NCI-H187 treated with DMSO at 0.1 percent for 48 hours (cell line): ENCODE measurements at places on chromosomes 3 and 15.

DNA sequence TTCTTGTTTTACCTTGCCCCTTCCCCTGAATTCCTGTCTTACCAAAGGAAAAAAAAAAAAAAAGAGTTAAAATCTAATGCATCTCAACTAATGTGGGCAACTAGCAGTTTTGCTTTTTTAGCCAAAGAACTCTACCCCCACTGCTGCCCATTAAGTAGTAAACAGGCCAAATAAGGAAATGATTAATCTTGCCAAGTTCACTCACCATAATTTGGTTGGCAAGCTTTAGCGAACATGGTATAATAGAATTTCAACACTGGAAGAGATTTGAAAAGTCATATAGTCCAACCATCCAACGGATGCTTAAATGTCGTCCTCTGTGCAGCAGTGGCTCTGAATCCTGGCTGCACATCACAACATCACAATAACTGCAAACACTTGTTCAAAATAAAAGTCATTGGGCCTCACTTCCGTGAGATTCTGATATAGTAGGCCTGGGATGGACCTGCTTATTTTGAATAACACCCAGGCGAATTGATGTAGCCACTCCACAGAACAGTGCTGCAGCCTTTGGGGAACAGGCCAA is 142.0 kb upstream of the UBE2E1 start:
- no peak for DNase-seq

GRCh38 chr3:131107637-131108433 is 81.2 kb downstream of the NEK11 start:
- DNase-seq: no peak

DNA sequence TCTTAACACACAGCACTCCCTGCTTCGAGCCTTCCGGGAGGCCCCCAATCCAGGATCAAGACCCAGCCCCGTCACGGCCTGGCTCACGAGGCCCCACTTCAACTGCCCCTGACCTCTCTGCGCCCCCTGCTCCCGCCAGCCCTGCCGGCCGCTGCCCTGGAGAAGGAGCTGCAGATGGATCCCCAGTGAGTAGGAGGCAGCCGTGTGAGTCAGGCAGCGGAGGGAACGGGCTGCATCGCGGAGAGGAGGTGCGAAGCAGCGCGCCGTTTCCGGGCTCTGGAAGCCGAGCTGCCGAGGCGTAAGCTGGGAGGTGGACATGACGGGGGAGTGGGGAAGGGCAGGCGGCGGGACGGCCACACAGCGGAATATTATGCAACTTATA is 133.4 kb downstream of the TPRA1 start:
- no peak for DNase-seq

- DNase-seq: no peak
Observed at GRCh38 chr15:80591471-80591870, 103.6 kb upstream of the ABHD17C start.

DNA sequence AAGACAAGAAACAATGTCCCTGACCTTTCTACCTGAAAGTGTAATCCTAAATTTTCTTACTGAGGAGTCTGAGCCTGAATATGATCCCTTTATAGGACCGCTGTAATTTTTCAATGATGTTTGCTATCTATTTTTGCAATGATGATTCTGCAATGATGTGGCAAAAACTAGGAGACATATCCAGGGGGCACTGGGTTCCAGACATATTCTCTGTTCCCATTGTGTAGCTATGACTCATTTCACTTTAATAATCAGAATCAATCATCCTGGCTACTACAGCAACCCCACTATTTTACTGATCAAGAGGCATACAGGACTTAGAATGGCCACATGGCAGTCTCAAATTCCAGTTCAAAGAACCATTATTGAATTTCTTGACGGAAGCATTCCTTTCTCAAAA is 85.9 kb downstream of the AQR start:
- no peak for DNase-seq

GRCh38 chr15:68676011-68676605 is 97.3 kb downstream of the CORO2B start:
- no peak for DNase-seq

DNA sequence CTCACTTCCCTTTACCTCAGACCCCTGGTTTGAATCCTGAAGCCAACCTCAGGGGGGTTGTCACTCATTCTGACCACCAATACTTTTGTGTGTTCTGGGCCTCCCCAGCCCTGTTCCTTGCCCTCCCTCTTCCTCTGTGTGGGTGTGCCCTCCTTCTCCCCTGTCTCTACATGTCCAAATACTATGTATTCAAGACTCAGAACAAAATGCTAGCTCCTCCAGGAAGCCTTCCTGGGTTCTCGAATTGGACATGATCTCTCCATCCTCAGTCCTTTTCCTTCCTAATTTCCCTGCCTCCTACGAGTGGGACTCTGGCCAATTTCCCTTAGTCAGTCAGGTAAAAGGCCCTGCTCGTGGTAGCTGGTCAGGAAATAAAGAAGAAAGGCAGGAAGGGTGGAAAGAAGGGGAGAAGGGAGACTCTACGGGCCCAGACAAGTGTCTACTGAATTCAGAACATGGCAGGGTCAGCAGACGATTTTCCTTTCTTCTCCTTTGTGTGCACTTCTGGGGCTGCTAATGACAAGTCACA is 79.7 kb downstream of the BDH1 start:
- DNase-seq: no peak
